GM12878 (cell line): ENCODE measurements at places on chromosomes 2 and 18. TPM values are rescaled to one million over a fixed set of nuclear protein-coding genes. Genes with fewer than 3 reads are reported as not detected.

DNA sequence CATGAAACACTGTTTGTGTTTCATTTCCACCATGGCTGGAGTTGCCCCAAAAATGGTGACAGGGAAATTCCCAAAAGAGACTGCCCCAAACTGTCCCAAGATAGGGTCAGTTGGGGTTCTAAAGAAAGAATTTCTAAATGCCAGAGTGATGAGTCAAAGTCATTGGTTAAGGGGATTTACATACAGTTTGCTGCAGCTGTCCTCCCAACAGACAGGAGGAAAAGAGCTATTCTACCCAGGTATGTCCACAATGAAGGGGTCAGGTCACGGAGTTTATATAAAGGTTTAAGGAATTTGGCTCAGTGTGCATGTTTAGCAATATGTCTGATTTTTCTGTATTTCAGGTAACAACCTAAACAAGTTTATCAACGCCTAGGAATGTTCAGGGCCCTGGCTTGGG, 344.1 kb downstream of the TDRD15 start:
- no peak overlapping the region for H3K27ac ChIP-seq
- H3K36me3 ChIP-seq = no peaks in the 10 kb centered on the region
- DNase-seq = peak; percentile 4
- H3K4me3 ChIP-seq = no peak overlapping the region

- no peaks in the 10 kb centered on the region for H3K36me3 ChIP-seq
- no peak overlapping the region for H3K4me3 ChIP-seq
- H3K27ac ChIP-seq = no peak overlapping the region
Measured at GRCh38 chr2:154670083-154670482, 28.4 kb upstream of the KCNJ3 start.

- no peak for DNase-seq
- no peaks in the 10 kb centered on the region for H3K4me1 ChIP-seq
- H3K4me3 ChIP-seq = no peak overlapping the region
- no peaks in the 10 kb centered on the region; the same call in none of the 2 replicates for H3K27me3 ChIP-seq
Measured at GRCh38 chr2:10022966-10023662, 20.2 kb upstream of the KLF11 start.

- no peak overlapping the region for H3K27ac ChIP-seq
- H3K4me1 ChIP-seq = no peaks in the 10 kb centered on the region
- no peaks in the 10 kb centered on the region for H3K27me3 ChIP-seq
Measured at GRCh38 chr18:7617738-7618422, 50.8 kb downstream of the PTPRM start.

The GALR1 gene
- total RNA-seq = not detected in 2 replicates

The CCDC74A gene
- total RNA-seq = 68.0 and 71.9 TPM in 2 replicates

The PPP1R1C gene
- not detected in 2 replicates for total RNA-seq

The BIRC6 gene
- total RNA-seq = 86.5 and 90.1 TPM in 2 replicates

The KIAA2012 gene
- not detected in 2 replicates for total RNA-seq

The UGT1A7 gene
- not detected in 2 replicates for total RNA-seq

The ASXL3 gene
- total RNA-seq = 0.15 TPM in 1 of 2 replicates, not detected in the other
